ENCODE measurements at places on chromosomes 6 and 20.

DNA sequence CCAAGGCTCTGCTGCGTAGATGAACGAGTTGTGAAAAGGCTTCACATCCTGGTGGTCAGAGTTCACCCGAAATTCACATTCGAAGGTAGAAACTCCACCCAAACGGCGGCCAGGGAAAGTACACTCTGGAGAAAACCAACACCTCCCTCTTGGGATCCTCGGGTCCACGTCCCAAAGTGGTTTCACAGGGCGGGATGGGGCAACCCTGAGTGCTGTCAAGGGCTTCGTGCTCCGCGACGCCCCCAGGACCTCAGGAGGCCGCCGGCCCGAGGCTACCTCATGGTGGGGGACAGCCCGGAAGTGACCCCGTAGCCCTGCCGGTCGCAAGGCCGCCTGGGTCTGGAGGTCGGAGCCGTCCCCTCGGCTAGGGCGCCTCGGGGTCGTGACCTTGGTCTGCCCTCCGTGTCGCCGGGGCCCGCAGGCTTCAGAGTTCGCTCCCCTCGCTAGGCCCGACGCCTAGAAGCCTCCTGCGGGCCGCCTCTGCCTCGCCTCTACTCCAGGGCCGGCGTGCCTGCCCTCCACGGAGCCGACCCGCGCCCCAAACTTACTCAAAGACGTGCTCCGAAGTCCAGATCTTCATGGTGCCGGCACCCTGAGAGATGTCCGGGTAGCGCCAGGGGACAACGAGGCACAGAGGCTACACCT, at the start of gene PRELID3B:
PRELID3B (minus strand) TSS at position 636 of the 645 bp plus-strand sequence; CDS start at position 580, 56 bp downstream.
- DNase-seq = peak; percentile 22

GRCh38 chr20:33640287-33640686, 21.8 kb upstream of the C20orf144 start:
- DNase-seq = peak; percentile 41

DNA sequence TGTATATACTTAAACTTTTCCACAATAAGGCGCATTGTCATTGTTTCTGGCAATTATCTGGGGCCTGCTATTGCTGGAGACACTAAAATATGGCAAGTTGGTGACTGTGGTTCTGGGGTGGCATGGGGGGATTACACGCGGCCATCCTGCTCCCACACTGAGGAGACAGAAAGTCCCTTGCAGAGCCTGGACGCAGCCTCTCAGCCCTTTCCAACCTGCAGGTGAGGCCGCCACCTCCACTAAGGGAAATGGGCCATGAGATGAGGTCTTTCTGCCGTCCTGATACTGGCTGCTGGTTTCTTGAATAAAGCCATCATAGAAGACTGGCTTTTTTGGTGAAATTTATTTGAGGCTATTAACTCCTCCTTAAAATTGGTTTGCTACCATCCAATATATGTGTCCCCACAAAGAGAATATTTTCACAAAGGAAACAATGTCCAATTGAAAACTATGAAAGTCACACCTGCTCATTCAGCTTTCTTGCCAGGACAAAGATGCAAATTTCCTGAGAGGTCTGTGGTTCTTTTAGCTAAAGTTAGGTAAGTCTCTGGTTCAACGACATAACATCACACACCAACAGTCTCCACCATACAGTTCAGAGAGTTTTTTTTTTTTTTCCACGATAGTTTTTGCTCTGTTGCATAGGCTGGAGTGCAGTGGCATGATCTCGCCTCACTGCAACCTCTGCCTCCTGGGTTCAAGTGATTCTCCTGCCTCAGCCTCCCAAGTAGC, 13.0 kb downstream of the TXNDC5 start:
- no peak for DNase-seq

DNA sequence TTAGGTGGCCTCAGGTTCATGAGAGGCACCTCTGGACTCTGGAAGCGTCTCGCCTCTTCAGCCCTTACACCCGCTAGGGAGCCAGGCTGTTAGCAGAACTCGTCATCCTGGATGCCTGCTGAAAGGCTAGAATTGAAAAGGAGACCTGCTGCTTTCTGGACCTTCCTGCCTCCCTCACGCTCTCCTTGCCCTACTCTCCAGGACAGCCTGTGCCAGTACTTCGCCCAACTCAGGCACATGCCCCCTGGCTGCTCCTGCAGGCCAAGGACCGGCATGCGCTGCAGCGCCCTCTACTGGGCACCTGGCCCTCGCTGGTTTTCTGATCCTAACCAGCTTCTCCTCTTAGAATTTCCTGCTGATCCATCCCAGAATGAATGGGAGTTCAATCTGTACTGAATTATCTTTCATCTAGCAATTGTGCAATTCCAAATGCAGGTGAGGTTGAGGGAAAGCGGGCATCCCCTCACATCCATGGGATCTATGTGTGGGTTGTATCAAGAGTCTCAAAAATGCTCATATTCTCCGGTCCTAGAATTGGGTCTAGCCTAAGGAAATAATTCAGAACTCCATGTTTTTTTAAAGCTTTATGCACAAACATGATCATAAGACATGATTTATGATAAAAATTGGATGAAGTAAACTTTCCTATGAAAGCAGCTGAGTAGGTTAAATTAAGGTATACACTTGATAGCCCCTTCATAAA, 78.0 kb downstream of the PTPN1 start:
- peak; percentile 51 for DNase-seq

Measured in MV-4-11 (cell line).